ENCODE measurements at places on chromosomes 6 and 20.

- DNase-seq, result no peak
Measured at GRCh38 chr6:22343864-22344263, 47.0 kb upstream of the PRL start.

GRCh38 chr6:1311400-1312202 lies at the start of gene FOXQ1:
FOXQ1 (plus strand) TSS chr6:1312098; CDS start chr6:1312705, 607 bp downstream.
- DNase-seq, result no peak

DNA sequence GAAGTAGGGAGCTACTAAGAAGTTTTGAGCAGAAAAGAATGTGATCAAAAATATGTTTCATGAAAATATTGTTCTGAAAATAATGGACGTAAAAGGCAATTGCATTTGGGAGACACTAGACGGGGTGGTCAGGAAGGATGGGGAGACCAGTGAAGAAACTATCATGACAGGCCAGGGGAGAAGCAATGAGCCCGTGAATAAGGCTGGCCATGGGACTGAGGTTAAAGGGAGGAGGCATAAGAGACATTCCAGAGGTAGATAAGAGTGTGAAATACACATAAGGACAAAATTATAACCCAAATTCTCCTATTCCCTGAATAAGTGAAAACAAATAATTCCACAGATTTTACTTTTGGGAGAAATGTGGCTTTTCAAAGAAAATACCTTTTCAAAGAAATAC lies 51.7 kb downstream of the MARCKS start:
- DNase-seq, result no peak

- no peak for DNase-seq
Measured at GRCh38 chr6:119283214-119283613, 66.3 kb downstream of the MAN1A1 start.

- no peak for DNase-seq
Measured at GRCh38 chr6:166989427-166990032, 9.7 kb upstream of the CEP43 start.

DNA sequence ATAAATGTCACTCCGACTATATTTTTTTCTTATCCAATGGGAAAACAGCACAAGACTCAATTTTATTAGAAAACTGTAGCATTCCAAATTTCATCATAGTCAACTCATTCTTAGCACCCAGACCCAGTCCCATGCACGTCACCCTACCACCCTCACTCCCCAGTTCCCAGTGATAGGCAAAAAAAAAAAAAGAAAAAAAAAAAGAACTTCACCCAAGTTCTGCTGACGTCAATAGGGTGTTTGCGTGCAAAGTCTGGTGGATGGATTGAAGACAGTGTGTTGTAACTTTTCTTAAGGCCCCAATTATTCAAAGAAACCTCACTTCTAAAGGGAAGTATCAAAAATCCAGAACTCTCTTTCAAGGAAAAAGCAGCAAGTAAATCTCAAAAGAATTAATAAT lies 213.9 kb upstream of the PRDM1 start:
- DNase-seq, result no peak

DNA sequence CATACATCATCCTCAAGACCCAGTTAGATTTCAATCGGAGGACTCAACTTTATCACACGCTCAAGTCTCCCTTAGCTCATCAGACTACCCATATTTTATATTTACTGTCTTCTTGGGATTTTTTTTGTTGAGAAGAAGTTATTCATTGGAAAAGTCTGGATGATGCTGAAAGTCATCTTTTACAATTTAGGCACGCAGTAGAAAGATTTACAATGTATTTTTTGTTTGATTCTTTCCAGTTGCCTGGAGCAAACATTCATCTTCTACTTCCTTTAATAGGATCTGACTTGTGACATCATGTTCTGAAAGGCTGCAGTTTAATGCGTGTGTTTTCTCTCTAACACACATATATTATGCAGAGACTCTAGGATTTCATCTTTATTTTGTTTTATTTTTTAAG lies 235.7 kb downstream of the DOK5 start:
- no peak for DNase-seq

DNA sequence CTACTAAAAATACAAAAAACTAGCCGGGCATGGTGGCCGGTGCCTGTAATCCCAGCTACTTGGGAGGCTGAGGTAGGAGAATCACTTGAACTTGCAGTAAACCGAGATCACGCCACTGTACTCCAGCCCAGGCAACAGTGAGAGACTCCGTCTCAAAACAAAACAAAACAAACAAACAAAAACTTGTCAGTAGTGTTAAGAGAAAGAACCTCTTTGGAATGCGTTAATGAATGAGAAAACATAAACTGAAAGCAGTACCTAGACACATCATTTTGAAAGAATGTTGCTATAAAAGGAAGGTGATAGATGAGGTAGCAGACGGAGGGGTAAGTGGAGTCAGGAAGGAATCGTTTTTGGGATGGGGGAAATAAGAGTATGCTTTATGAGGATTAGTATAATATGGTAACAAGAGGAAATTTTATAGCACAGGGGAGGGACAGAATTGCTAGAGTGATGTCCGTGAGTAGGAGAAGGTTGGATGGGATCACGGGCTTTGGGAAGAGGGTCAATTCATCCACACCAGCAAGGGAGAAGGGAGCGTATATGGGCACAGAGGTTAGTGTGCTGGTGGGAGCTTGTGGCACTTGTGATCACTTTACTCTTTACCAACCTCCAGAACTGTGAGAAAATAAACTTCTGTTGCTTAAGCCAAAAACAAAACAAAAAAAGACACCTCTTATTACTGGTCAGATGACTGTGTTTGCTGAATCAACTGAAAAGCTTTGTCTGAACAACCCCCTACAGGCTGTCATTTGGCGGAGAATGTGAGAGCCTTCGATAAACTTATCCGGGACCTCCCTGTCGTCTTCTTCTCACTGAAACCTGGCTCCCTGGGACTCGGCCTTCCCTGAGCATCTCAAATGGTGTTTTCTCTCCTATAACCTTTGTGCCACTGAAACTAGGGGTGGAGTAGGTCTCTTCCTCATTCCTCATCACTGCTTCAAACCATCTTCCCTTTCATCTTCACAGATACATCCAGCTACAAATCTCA lies 48.9 kb upstream of the TFAP2A start:
- DNase-seq, result no peak

- no peak for DNase-seq
Measured at GRCh38 chr20:47263465-47264084, 92.9 kb downstream of the ZMYND8 start.

DNA sequence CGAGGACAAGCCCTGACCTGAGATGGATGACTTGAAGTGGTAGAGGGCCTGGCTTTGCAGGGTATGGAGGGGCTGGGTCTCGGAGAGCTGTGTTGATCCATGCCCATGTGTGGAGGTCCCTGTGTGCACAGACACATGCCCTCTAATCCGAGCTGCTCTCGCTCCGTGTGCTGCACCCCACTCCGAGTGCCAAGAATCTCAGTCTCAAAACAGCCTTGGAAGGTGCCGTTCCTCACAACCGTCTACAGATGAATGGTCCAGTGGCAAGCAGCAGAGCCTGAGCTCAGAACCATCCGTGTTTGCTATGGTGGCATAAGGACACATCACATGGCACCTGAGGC lies 92.4 kb downstream of the RAMACL start:
- no peak for DNase-seq

DNA sequence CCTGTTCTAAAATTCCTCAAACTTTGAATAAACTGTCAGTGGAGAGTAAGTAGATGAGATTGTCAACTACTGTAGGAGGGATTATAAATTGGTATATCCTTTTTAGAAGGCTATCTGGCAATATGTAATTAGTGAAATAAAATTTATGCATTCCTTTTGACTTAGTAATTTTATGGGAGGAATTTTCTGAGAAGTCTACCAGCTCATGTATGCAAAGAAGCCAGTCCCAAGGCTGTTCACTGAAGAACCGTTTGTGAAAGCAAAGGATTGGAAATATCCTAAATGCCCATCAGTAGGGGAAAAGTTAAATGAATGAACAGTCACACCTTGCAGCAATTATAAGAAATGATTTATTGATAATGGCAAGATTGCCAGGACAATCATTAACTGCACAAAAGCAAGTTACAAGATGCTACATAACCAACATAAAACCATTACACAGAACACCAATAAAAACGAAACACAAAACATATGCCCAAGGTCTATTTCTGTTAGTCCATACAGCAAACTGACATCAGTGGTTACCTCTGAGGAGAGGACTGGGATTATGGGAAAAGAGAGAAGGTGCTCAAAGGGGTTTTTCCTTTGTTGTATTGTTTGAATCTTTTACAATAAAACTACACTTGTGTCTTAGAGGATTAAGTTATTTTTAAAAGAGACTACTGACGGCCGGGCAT lies 4.6 kb upstream of the DSTN start:
- no peak for DNase-seq
